Left colon (tissue), 2 donors: ENCODE measurements at places on chromosomes 7 and 10.

GRCh38 chr7:130902755-130903357, 168.8 kb upstream of the KLF14 start:
- DNase-seq, result no peak

DNA sequence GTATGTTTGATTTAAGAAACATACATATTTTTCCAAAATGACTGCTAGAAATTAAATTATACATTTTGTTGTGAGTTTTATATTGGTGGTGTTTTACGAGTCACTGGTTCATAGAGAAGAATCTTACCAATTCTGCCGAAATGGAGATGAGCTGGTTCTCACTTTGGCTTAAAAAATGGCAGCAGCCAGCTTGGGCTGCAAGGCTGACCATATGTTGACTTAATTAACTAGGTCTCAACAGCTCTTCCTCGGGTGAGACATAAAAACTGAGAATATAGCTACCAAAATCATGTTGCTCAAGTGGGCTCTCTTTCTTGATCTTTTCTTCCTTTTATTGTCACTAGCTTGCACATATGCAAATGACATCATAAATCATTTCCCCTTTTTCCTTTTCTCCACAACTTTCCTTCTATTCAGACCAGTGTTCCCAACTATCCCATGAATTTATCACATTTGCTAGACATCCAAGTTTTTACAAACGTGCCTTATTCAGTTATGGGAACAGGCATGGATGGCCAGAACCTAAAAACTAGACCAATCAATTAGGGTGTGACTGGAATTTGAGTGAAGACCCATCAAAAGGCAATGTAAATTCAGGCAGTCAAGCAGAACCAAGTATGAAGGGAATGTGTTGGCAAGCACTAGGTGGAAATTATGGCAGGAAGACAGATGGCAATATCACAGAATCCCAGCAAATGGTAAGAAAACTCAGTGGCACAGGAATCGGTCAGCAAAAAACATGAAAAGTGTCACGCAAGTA, 6.4 kb upstream of the TSPAN12 start:
- DNase-seq, result no peak

DNA sequence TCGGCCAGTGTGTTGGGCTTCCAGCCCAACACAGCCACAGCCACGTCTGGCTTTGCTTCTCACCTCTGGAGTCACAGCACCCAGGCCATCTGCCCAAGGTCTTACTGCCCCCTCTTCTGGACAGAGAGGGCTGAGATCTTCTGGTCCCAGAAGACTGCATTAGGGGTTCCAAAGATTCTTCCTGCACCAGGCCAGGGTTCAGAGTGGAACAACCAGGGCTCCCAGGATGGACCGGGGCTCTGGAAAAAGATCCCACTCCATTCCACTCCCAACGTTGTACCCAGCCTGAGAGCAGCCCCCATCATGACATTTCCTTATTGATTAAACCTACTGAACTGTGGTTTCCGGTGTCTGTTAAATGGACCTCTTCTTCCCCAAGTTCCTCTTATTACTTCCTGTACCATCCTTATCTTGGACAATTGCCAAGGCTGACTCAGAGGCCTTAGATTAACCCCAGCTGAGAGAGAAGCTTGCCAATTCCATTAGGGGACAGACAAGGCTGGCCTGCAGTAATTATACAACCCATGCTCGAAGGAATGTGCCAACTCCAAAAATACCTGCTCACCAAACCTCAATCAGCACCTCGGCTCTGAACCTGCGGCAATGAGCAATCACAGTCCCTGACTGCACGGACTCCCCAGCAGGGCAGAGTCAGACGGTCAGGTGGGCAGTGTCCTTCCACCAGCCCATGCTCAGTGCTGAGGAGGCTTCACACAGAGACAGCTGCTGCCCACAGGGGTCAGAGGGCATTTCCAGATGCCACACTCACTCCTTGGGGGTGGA, 47.9 kb upstream of the NPFFR1 start:
- peak; percentile 53 for DNase-seq

GRCh38 chr7:131106681-131107336, 220.9 kb upstream of the MKLN1 start:
- DNase-seq, result peak; percentile 56
